Left ventricle myocardium inferior (tissue), 1 donor: ENCODE measurements at places on chromosomes 5 and 9.

- H3K4me1 ChIP-seq: peaks cover 32% of the 10 kb centered on the region
- no peak for DNase-seq
- peak overlapping the region; percentile 75 for H3K4me3 ChIP-seq
- H3K36me3 ChIP-seq: no peaks in the 10 kb centered on the region
- peaks cover 32% of the 10 kb centered on the region for H3K27me3 ChIP-seq
Observed at GRCh38 chr5:52988335-52989024, 672 bp upstream of the ITGA2 start.

- peaks cover 21% of the 10 kb centered on the region for H3K4me1 ChIP-seq
- no peak for DNase-seq
- no peaks in the 10 kb centered on the region for H3K36me3 ChIP-seq
- no peak overlapping the region for H3K27ac ChIP-seq
Observed at GRCh38 chr9:123637606-123637944, 281.6 kb downstream of the CRB2 start.

GRCh38 chr5:95331358-95331757 is 46.5 kb upstream of the MCTP1 start:
- H3K27me3 ChIP-seq: no peaks in the 10 kb centered on the region
- no peak overlapping the region for H3K27ac ChIP-seq
- no peak overlapping the region for H3K4me3 ChIP-seq
- DNase-seq: no peak

GRCh38 chr9:97786341-97786740 is 66.7 kb upstream of the FOXE1 start:
- peaks cover 86% of the 10 kb centered on the region for H3K27me3 ChIP-seq
- H3K27ac ChIP-seq: no peak overlapping the region
- DNase-seq: no peak

DNA sequence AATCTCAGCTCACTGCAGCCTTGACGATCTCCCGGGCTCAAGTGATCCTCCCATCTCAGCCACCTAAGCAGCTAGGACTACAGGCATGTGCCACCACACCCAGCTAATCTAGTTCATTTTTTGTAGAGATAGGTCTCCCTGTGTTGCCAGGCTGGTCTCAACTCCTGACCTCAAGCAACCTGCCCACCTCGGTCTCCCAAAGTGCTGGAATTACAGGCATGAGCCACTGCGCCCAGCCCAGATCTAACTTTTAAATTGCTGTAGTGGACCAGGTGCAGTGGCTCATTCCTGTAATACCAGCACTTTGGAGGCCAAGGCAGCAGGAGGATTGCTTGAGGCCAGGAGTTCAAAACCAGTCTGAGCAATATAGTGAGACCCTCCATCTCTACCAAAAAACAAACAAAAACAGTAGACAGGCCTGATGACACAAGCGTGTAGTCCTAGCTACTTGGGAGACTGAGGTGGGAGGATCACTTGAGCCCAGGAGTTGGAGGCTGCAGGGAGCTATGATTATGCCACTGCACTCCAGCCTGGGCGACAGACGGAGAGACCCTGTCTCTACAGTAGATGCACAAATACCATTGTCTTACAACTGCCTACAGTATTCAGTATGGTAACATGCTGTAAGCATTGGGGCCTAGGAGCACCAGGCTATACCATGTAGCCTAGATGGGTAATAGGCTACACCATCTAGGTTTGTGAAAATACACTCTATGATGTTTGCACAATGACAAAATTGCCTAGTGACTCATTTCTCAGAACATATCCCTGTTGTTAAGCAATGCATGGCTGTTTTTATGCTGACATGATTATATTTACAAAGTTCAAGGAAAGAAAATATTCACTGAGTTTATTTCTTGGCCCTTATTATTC is 1.5 kb upstream of the SIT1 start:
- H3K27me3 ChIP-seq: no peaks in the 10 kb centered on the region
- H3K4me1 ChIP-seq: peaks cover 7% of the 10 kb centered on the region
- no peak overlapping the region for H3K4me3 ChIP-seq
- H3K36me3 ChIP-seq: no peaks in the 10 kb centered on the region

GRCh38 chr5:149563466-149563865 is 12.2 kb upstream of the CSNK1A1 start:
- H3K27ac ChIP-seq: peak overlapping the region; percentile 86
- no peak overlapping the region for H3K4me3 ChIP-seq
- H3K27me3 ChIP-seq: no peaks in the 10 kb centered on the region
- no peaks in the 10 kb centered on the region for H3K36me3 ChIP-seq

- no peaks in the 10 kb centered on the region for H3K27me3 ChIP-seq
- DNase-seq: no peak
- H3K4me3 ChIP-seq: no peak overlapping the region
- H3K27ac ChIP-seq: no peak overlapping the region
- H3K36me3 ChIP-seq: no peaks in the 10 kb centered on the region
Observed at GRCh38 chr5:111869681-111870080, 112.7 kb upstream of the NREP start.

- H3K4me1 ChIP-seq: peaks cover 15% of the 10 kb centered on the region
- H3K36me3 ChIP-seq: no peaks in the 10 kb centered on the region
- DNase-seq: no peak
- H3K27me3 ChIP-seq: peaks cover 19% of the 10 kb centered on the region
- no peak overlapping the region for H3K27ac ChIP-seq
Observed at GRCh38 chr5:178110-178509, 13.2 kb upstream of the LRRC14B start.

- H3K36me3 ChIP-seq: no peaks in the 10 kb centered on the region
- no peak overlapping the region for H3K4me3 ChIP-seq
- H3K4me1 ChIP-seq: no peaks in the 10 kb centered on the region
- DNase-seq: no peak
- no peak overlapping the region for H3K27ac ChIP-seq
Observed at GRCh38 chr9:106321394-106322180, 541.4 kb upstream of the ZNF462 start.

DNA sequence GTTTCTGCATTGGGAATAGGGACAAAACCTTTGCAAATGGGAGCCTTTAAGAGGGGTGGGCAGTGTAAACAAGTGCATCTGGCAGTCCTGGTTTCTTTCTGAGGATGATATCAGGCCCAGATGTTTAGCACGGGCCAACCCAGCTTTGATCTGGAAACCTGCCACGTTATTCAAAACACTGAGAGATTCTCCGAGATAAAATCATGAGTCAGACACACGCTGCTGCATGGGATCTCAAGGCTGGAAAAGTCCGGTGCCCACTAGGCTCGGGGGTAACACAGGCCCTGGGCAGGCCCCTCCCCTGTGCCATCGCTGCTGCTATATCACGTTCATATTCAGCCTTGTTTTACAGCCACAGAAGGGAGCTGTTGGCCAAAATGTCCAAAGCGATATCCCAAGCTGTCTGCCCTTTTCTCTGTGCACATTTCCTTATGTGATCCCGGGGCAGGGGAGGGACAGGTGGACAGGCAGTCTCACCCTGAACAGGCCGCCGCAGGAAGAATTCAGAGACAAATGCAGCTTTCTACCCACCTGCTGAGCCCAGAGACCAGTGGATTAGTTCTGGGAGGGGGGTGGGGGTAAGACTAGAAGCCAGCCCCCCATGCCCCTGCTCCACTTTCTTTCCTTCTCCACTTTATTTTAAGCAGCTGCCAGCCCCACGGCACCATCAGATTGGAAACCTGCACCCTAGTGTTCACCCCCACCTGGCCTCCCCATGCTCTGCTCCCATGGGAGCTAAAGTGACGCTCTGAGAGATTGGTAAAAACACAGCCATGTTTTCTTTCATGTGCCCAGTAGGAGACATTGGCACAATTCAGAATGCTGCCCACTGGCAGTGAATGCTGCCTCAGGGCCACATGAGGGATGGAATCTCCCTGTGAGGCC is 63.1 kb downstream of the TMOD1 start:
- H3K27me3 ChIP-seq: no peaks in the 10 kb centered on the region
- peaks cover 56% of the 10 kb centered on the region for H3K4me1 ChIP-seq
- H3K36me3 ChIP-seq: peaks cover 21% of the 10 kb centered on the region

GRCh38 chr9:89802781-89803355 is 198.1 kb downstream of the GADD45G start:
- peak overlapping the region; percentile 53 for H3K27ac ChIP-seq
- peaks cover 48% of the 10 kb centered on the region for H3K4me1 ChIP-seq
- H3K4me3 ChIP-seq: no peak overlapping the region
- no peaks in the 10 kb centered on the region for H3K36me3 ChIP-seq

DNA sequence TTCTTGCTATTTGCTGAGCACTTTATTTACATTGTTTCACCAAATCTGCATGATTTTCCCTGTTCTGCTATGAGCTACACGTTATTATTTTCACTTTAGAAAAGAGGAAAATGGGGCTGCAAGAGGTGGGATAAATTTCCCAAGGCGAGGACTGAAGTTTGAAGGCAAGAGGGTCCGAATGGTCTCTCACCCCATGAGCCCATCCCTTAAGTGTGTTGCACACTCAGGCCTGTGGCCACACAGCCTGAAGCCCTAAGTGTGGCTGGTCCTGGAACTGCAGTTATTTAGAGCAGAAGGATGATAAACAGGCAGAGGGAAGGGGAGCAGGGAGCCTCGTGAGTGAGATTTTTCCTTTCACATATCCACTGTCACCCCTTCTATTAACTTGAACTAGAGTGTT is 7.8 kb downstream of the PDE8B start:
- DNase-seq: no peak
- no peak overlapping the region for H3K27ac ChIP-seq
- no peaks in the 10 kb centered on the region for H3K36me3 ChIP-seq
- H3K27me3 ChIP-seq: peaks cover 41% of the 10 kb centered on the region
- H3K4me3 ChIP-seq: no peak overlapping the region

GRCh38 chr5:168366116-168366515 is 74.7 kb downstream of the WWC1 start:
- no peaks in the 10 kb centered on the region for H3K36me3 ChIP-seq
- peaks cover 21% of the 10 kb centered on the region for H3K27me3 ChIP-seq
- no peak for DNase-seq
- H3K4me3 ChIP-seq: no peak overlapping the region
- H3K27ac ChIP-seq: no peak overlapping the region
- peaks cover 7% of the 10 kb centered on the region for H3K4me1 ChIP-seq

DNA sequence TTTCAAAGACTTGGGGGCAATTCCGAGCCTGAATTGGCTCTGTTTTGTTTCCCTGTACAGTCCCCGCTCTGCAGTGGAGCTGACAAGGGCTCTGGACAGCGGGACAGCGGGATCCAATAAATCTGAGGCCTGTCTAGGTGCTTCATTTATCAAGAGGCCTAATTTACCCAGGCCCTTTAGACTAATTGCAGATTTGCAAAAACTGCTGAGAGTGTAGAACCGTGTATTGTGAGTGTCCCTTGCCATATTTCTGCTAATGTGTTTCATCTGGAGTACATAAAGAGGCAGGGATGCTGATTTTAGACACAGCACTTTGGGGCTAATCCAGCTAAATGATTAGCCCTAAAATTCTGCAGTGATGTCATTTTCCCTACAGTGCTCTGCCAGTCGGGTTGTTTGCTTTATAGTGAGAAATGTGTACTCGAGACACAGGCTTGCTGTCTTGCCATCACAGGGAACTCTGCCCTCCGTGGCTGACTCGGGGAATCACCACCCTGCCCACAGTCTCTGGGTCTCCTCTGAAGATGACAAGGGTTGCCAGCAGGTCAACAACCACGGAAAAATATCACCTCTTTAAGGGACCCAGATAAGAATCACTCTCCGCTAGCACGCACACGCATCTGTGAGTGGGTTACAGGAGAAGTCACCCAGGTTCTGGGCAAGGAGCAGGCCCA is 592.0 kb downstream of the BNC2 start:
- no peaks in the 10 kb centered on the region for H3K36me3 ChIP-seq
- H3K4me3 ChIP-seq: no peak overlapping the region
- no peak for DNase-seq
- no peaks in the 10 kb centered on the region for H3K4me1 ChIP-seq
- no peak overlapping the region for H3K27ac ChIP-seq

DNA sequence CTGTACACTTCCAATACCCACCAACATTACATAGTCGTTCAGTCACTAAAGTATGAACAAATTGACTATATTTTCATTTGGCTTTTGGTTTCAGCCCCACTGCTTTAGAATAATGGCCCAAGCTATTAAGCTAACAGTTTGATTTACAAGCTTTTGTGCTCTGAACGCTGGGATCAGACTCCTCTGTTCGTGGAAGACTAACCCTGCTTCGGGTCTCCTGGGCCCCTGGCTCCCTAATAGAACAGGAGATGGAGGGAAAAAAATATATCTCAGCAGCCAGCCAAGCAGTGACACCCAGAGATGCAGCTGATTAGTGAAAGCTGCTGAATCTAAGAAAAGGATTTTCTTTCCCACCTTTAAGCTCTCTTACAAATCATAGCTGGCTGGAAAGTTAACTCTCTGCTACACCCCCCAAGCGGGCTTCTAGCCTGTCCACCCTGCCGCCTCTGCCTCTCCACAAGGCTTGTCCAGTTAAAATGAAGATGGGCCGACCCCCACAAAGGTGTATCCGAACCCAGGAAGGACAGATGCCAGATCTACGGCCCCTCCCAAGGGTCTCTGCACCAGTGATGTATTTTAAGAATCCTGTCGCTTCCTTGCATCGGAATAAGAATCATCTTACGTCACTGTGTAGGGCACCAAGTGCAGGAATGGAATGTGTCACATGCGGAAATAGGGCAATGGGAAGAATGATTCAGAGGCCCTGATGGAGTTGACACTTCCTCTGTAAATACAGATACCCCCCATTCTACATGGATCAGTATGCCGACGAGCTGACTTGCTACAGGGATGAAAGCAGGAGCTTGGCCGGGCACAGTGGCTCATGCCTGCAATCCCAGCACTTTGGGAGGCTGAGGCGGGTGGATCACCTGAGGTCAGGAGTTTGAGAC is 33.4 kb upstream of the BARHL1 start:
- no peak overlapping the region for H3K4me3 ChIP-seq
- no peaks in the 10 kb centered on the region for H3K36me3 ChIP-seq
- peaks cover 8% of the 10 kb centered on the region for H3K4me1 ChIP-seq
- H3K27me3 ChIP-seq: peaks cover 26% of the 10 kb centered on the region
- no peak for DNase-seq

- H3K27me3 ChIP-seq: peaks cover 10% of the 10 kb centered on the region
- no peak overlapping the region for H3K4me3 ChIP-seq
- DNase-seq: no peak
- H3K4me1 ChIP-seq: peaks cover 22% of the 10 kb centered on the region
- no peak overlapping the region for H3K27ac ChIP-seq
- no peaks in the 10 kb centered on the region for H3K36me3 ChIP-seq
Observed at GRCh38 chr5:133890314-133890713, 78.1 kb downstream of the C5orf15 start.

- H3K36me3 ChIP-seq: no peaks in the 10 kb centered on the region
- H3K27me3 ChIP-seq: no peaks in the 10 kb centered on the region
- H3K4me1 ChIP-seq: no peaks in the 10 kb centered on the region
Observed at GRCh38 chr5:17087035-17087434, 130.4 kb upstream of the BASP1 start.

DNA sequence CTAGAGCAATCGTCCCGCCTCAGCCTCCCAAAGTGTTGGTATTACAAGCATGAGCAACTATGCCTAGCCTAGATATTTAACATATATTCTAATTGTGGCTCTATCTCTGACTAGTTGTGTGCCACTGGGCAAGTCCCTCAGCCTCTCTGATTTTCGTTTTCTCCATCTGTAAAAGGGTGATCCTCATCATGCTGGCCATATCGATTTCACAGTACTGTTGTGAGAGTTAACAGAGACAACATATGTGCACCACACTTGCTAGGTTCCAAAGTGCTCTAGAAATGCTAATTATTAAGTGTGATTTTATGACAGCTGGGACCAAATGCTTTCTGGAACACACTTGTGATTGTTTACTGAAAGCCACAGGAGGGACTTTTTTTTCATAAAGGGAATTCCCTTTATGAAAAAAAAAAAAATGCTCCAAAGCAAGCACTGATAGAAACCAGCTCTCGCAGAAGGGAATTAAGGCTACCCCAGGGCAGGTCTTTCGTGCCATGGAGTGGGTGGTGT is 78.5 kb upstream of the EPB41L4B start:
- H3K4me3 ChIP-seq: no peak overlapping the region
- no peak overlapping the region for H3K27ac ChIP-seq
- no peak for DNase-seq
- no peaks in the 10 kb centered on the region for H3K4me1 ChIP-seq
